Bronchial smooth muscle cell (primary cell): ENCODE measurements at places on chromosomes 7 and 10. TPM values are rescaled to one million over a fixed set of nuclear protein-coding genes. Genes with fewer than 3 reads are reported as not detected.

ELFN1 gene
- total RNA-seq = 1.5 and 3.0 TPM in 2 replicates

PDE1C gene
- total RNA-seq = 0.09 and 0.16 TPM in 2 replicates

MNX1 gene
- total RNA-seq = not detected in 2 replicates

ABCB1 gene
- total RNA-seq = 3.8 and 24.0 TPM in 2 replicates

CDNF gene
- 1.5 and 3.0 TPM in 2 replicates for total RNA-seq

CCDC7 gene
- total RNA-seq = 9.9 and 18.0 TPM in 2 replicates

CTAGE8 gene
- total RNA-seq = 0.16 and 0.60 TPM in 2 replicates

NKX2-3 gene
- not detected in 2 replicates for total RNA-seq

GATAD1 gene
- 13.7 and 23.0 TPM in 2 replicates for total RNA-seq

NOS3 gene
- total RNA-seq = 0.17 and 0.32 TPM in 2 replicates

ABCB4 gene
- total RNA-seq = 5.7 and 6.8 TPM in 2 replicates

SLC18A3 gene
- not detected in 2 replicates for total RNA-seq

INSIG1 gene
- total RNA-seq = 62.3 and 102 TPM in 2 replicates

COL13A1 gene
- 9.3 and 16.9 TPM in 2 replicates for total RNA-seq

ATXN7L1 gene
- 8.7 and 9.1 TPM in 2 replicates for total RNA-seq

SEMA3E gene
- 0.79 and 11.0 TPM in 2 replicates for total RNA-seq

NEUROG3 gene
- not detected in 2 replicates for total RNA-seq

ACTR3C gene
- 0.26 and 2.0 TPM in 2 replicates for total RNA-seq

ZNF107 gene
- 0.60 and 1.1 TPM in 2 replicates for total RNA-seq

C10orf67 gene
- total RNA-seq = under 0.01 TPM in 1 of 2 replicates, not detected in the other

SRGN gene
- total RNA-seq = 47.3 and 81.2 TPM in 2 replicates

ANKRD61 gene
- not detected in 2 replicates for total RNA-seq

SHH gene
- not detected in 2 replicates for total RNA-seq

MKI67 gene
- 0.60 and 1.7 TPM in 2 replicates for total RNA-seq

TAS2R41 gene
- not detected in 2 replicates for total RNA-seq

CYP2C8 gene
- under 0.01 TPM in 1 of 2 replicates, not detected in the other for total RNA-seq

GCK gene
- total RNA-seq = 1.1 and 3.2 TPM in 2 replicates

CDH23 gene
- 0.17 and 0.32 TPM in 2 replicates for total RNA-seq

PPP1R17 gene
- under 0.01 TPM in 1 of 2 replicates, not detected in the other for total RNA-seq

CALN1 gene
- not detected in 2 replicates for total RNA-seq

TBATA gene
- not detected in 2 replicates for total RNA-seq

TMEM120A gene
- total RNA-seq = 41.1 and 53.6 TPM in 2 replicates

SNX10 gene
- 0.09 TPM in 1 of 2 replicates, not detected in the other for total RNA-seq

AOAH gene
- not detected in 2 replicates for total RNA-seq

SPDYE6 gene
- total RNA-seq = not detected in 2 replicates

ITPRID1 gene
- total RNA-seq = not detected in 2 replicates

MBL2 gene
- total RNA-seq = not detected in 2 replicates

MEIG1 gene
- total RNA-seq = 0.52 TPM in 1 of 2 replicates, not detected in the other

CNPY1 gene
- total RNA-seq = not detected in 2 replicates

PRSS2 gene
- not detected in 2 replicates for total RNA-seq

TLX1 gene
- total RNA-seq = not detected in 2 replicates

GRID2IP gene
- under 0.01 TPM in 1 of 2 replicates, not detected in the other for total RNA-seq

TEX36 gene
- 0.16 TPM in 1 of 2 replicates, not detected in the other for total RNA-seq

SPDYE9 gene
- total RNA-seq = not detected in 2 replicates

CCDC136 gene
- total RNA-seq = 18.1 and 21.0 TPM in 2 replicates

SPDYE2 gene
- total RNA-seq = not detected in 2 replicates
